ENCODE measurements at places on chromosomes 1 and 21.

DNA sequence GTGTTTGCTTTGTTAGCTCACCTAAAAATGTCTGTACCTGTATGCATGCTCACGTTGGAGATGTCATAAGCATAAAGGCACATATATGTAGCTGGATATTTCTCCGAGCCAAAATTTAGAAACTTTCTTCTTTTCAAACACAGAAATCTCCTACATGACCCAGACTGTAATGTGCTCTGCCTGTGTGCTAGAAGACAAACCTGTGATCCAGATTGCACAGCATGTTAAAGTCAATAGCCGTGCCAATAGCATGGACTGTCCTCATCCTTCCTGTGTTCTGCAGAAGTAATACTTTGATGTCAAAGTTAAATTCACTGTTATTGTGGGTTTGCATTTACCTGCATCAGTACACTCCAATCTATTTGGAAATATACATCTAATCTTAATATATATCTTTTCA is 346.2 kb upstream of the ZRANB2 start:
- no peak for DNase-seq

DNA sequence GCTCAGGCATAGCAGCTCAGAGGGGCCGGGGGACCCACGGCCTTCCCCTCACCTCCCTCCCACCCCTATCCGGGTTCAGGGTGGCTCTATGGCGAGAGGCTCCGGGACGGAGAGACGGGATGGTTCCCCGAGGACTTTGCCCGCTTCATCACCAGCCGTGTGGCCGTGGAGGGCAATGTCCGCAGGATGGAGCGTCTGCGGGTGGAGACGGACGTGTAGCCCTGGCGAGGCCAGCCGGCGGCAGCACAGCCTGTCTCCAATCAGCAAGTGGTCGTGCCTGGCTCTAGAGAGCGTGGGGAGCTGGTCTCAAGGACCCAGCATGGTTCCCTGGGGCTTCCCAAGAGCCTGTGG is 25.9 kb downstream of the ARHGEF16 start:
- DNase-seq = no peak

GRCh38 chr1:244030481-244031040 is 20.5 kb upstream of the ZBTB18 start:
- DNase-seq = no peak

GRCh38 chr1:107662971-107663370 is 302.0 kb downstream of the VAV3 start:
- peak; percentile 18 for DNase-seq
